NCI-H510A treated with DMSO at 0.1 percent for 48 hours (cell line): ENCODE measurements at places on chromosomes 4 and X.

DNA sequence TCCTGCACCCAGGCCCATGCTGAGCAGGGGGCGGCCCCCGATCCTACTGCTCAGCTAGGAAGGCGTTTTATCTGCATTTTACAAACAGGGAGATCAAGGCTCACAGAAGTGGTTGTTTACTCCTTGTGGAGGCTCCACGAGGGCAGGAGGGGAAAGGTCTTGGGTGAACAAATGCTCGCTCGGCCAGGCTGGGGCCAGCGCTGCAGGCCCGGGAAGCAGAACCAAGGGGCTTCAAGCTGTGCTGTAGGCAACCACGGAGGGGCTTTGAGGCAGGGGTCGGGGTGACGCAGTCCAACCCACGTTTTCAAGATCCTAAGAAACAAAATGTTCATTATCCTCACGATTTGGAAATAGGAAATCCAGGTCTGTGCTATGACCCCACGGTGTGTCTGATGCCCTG lies 125.8 kb downstream of the HMX1 start:
- no peak for DNase-seq

GRCh38 chr4:102301167-102301566 lies 44.1 kb downstream of the SLC39A8 start:
- DNase-seq = no peak

GRCh38 chr4:5471691-5472090 lies 236.7 kb downstream of the EVC2 start:
- DNase-seq = no peak

DNA sequence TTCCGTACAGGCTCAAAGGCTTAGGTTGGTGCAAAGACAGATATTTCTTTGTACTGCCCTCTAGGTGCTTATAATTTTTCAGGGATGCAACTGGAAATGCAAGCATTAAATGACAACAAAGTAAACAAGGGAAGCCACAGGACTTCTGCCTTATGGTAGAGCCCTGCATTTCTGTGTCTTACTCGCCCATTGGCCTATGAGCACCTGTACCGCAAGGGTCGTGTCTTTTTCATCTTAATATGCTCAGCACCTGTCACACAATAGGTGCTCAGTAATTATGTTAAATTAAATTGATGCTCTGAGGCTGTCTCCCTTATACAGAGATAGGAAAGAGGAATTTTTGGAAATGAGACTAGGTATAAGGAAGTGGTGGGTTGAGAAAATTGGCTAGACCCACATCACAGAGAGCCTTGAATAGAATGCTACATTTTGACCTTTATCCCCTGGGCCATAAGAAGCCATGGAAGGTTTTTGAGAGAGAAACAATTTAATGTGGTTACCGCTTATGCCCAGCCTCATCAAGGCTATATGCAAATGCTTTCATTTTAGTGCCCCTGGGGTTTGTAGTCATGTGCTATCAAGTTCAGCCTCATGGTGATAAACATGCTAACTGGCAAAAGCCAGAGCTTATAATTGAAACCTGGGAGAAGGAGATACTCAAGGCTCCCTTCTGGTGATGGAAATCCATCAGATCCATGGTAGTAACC lies 16.3 kb downstream of the VSIG4 start:
- no peak for DNase-seq

DNA sequence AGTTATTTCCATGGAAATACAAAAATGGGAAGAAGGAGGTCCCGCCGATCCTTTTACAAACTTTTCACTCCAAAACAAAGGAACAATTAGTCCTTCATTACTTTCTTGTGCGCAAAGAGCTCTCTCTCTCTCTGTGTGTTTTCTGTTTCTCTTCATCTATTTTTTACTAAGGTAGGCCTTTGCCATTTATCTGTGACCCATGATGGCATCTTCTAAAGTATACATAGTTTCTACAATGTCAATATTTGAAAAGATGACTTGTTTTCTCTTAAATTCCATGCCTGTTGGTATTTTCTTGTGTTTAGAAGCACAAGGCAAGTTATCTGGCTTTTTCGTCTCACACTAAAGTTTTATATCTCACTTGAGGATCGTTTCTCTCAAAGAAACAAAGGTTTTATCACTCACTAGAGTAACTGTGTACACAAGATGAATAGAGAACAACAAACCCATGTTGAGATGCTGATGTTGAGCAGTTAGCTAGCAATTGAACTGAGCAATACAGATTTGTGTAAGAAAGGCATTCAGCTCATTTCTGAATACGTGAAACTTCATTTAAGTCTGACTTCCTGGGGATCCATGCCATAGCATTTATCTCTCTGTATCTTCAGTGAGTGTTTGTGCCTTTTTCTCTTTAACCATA lies 250.3 kb downstream of the GBA3 start:
- no peak for DNase-seq

DNA sequence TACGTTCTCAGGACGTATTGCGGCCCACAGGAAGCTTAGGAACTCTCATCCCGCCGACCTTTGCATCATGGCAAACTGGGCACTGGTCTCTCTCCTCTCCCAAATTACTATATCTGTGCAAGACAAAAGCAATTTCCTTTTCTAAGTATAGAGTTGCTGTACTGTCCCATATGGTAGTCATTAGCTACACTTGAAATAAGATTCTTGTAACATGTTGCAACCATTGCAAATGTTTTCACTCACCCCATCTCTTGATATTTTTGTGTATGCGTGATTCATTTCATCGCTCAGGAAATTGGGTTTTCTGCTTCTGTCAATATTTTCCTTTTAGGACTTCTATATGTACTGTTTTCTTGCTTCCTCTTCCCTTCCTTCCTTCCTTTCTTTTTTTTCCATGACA lies 15.7 kb downstream of the ARMCX6 start:
- DNase-seq = no peak

GRCh38 chr4:21276046-21276445 lies 575.8 kb downstream of the PACRGL start:
- no peak for DNase-seq

DNA sequence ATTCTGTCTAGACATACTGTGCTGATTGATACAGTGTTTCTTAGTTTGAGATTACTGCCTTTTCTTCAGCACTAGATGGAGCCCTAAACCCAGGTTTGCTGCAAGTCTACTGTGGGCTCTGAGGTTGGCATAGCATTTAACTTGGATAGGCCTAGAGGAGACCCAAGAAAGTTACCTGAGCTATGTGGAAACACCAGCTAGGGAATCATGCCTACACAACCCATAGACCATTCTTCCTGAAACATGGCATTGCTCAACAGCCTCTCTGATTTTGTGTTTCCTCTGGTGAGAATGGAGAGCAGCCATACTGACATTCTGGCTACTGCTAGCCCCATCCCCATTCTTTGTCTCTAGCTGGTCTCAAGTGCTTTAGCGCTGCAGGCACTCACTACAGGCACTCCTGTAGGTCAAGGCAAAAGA lies 287.7 kb upstream of the PCDH18 start:
- peak; percentile 17 for DNase-seq

GRCh38 chr4:173124209-173124865 lies 44.3 kb upstream of the GALNT7 start:
- DNase-seq = no peak

DNA sequence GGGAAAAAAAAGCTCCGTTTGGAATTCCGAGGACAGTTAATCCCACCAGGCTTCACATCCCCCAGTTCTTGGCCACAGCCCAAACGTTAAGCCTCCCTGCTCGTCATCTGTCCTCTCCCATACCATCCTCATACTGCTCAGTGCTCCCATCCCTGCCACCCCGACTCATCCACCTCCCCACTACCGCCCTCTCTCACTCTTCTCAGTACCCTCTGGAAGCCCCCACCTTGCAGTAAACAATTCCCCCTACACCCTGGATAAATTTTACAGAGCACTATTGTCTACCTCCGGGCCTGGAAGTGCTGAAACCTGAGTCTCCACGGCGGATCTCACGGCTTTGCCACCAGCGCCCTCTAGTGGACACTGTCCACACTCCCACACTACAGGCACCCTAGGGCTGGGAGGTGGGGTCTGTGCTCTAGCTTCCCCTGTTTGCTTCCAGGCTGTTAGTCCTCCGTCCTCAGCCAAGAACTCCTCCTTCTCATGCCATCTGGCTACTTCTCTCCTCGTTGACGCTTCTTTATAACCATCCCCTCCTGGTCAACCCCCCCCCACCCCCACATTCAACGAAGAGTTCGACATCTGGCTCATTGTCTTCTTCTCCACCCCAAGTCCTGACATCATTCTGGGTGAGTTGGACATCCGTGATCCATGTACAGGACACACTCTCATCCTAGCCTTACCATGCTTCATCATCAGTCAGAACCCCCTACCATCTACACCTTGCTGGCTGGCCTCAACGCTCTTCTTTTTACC lies 54.5 kb downstream of the RTL9 start:
- DNase-seq = peak; percentile 54

DNA sequence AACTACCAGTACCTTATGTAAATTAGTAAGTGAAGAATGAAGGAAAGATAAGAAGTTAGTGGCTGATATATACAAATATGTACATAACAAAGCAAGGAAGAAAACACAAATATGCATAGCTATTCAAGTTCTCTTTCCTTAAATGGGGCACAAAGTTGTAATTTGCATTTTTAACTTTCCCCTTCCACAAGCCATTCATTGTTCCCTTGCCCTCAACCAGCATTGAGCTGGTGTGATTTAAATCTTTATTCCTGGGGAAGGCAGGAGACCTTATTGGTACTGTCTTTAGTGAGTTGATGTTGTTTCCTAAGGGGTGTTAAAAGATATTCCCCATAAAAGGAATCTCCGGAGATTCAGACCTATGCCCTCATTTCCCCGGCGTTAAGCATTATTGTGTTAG lies 735.3 kb downstream of the PCDH18 start:
- DNase-seq = no peak

DNA sequence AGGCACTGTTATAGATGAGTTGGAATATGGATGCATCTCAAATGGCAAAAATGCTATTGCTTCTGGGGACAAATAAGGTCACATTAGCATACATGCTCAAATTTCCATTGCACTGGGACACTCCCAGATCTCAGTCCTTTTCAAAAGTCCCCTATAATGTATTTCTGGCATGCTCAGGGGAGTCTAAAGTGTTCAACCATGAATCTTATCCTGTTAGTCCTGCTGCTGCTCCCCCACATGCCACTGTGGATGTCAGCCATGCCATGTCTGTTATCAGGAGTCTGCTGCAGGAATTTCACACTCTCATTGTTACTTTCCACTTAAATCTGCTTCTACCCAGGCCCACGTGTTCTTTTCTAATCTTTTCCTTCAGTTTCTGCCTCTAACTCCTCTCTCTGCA lies 1000.6 kb downstream of the CCSER1 start:
- no peak for DNase-seq

GRCh38 chr4:130338851-130339250 lies 1242.9 kb downstream of the C4orf33 start:
- DNase-seq = no peak

- no peak for DNase-seq
Measured at GRCh38 chr4:139950568-139950967, 203.4 kb downstream of the MAML3 start.

DNA sequence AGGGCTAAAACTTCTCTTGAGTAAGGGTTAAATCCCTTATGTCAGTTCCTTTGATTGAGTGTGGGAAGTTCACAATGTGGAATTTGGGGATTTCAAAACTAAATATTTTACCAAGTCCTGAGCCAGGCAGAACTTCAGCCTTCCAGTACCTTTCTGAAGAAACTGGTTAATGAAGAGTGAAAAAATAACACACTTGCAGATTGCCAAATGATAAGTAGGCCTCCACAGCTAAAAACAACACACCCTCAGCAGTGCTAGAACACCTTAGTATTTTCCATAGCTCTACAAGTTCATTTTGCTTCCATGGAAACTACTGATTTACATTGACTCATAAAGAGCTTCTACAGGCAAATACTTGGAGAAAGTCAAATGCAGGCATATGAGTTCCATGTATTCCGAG lies 326.8 kb downstream of the ZNF674 start:
- no peak for DNase-seq

DNA sequence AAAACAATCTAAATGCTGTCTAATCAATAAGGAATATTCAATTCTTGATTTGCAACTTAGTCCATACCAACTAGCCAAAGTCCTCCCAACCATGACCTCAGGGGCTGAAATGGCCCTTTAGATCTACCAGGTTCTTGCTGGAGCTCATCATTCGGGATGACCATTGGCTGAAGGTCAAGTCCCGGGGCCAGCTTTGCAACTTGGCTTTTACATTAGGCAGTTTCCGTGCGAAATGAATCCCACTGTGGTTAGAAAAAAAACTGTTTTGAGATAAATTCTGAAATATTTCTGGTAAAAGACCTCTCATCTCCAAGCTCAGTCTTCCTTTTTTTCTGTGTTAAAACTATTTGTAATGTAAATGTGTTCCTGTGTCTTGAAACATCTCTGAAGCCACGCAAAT lies 178.6 kb downstream of the TENM3 start:
- no peak for DNase-seq

DNA sequence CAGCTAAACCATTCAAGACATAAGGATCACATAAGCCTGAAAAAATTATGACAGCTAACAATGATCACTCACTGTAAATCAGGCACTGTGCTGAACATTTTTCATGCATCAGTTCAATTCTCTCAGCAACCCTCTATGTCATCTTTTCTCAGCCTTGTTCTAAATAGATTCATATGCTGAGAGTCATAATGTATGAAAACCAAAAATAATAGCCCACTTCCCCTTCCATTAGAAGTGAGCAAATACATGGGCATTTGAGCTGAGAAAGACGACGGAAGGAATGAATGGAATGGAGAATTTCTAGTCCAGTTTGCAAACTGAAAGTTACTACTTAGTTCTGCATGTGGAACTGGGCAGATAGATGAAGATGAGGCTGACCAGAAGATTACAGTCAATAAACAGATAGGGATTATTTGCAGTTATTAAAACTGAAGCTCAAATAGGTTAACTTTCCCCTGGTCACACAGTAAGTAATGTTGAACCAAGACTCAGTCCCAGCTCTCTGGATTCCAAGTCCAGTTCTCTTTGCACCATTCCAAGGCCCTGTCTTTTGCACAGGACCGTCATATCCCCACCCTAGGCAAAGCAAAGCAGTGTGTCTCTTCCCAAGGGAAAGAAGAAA lies 1.6 kb upstream of the SH3RF1 start:
- no peak for DNase-seq

DNA sequence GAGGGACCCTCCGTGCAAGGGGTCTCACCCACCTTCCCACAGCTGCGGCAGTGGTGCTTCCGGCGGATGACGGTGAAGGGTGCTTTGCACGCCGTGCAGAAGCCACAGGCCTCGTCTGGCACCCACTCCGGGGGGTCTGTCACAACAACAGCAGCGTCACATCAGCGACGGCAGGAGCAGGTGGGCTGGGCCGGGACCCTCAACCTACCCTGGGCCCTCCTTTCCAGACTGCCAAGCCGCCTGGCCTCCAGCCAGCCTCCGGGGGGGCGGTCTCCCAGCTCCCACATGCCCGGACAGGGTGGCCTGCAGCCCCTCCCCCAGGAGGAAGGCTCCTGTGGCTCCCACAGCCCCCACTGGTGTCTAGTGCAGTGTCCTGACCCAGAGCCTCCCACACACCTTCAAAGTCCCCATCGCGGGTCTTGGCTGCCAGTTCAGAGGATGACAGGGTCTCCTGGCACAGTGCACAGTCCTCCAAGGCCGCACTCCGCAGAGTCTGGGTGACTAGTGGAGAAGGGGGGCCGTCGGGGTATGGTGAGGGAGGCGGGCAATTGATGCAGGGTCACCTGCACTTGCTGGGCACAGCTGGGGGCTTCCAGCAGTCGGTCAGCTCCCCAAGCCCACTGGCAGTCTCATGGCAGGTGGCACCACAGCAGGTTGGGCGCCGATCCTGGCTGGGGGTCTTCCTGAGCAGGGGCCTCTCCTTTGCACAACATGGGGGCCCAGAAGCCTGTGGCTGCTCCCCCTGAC lies 9.5 kb upstream of the MXD4 start:
- no peak for DNase-seq
